ENCODE measurements at places on chromosomes 3 and 15.

DNA sequence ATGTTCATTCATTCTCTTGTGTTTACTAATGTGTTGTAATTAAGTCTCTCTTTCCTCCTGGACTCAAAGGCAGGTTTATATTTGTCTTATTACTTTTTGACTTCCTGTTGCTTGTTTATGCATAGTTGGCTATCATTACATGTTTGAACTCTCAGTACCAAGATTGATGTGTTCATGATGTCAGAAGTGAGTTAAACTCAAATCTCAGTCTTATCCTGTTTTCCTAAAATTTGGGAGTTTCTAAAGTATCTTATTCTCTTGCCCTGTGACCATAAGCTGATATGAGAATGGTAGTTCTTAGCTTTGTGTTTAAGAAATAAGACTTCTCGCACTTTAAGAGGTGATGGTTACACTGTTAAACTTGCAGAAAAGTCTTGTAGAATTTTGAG lies 5.2 kb downstream of the GLCE start:
- no peak for DNase-seq

- no peak for DNase-seq
These were observed 288.7 kb downstream of the SOX2 start for GRCh38 chr3:182000447-182000846.

DNA sequence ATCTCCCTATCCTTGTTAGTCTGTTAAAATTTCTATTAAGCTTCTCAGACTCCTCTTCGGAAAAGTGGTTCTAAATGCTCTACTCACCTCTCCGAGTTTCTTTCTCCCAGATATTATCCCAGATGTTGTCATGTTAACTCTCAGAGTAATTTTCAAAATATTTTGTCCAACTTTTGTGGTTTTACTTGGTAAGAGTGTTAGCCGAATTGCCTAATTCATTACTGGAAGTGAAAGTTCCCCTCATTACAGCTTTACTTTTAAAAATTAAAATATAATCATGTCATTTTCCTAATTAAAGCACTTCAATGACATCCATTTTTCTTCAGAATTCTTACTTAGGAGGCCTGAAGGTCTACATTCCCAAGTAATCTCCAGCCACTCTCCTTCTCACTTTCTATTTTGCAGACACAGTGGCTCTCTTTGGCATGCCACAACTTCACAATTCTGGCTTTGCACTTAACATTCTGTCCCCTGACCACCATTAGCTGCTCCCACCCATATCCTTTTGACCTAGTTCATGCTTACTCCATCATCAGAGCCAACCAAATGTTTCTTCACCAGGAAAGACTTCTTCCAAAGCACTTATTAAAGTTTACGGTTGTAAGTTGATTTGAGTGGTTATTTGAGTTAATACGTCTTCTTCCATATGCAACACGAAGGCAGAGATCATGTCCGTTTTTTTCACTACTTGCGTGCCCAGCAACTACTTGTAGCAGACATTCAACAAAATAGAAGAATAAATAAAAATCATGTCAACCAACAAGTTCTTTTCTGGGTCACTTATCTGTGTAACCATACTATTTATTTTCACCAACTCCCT lies 10.2 kb upstream of the TIPARP start:
- DNase-seq = no peak

- DNase-seq = no peak
These were observed 52.7 kb upstream of the MAP4 start for GRCh38 chr3:48068886-48069285.

- DNase-seq = no peak
These were observed 34.9 kb downstream of the SNAPC5 start for GRCh38 chr15:66462627-66463026.

- DNase-seq = no peak
These were observed 411.3 kb downstream of the FOXP1 start for GRCh38 chr3:71172189-71172588.

GRCh38 chr15:47364230-47365141 lies 352.8 kb upstream of the SEMA6D start:
- no peak for DNase-seq
